Head of caudate nucleus (tissue), 42 donors: ENCODE measurements at places on chromosomes 5 and 9.

DNA sequence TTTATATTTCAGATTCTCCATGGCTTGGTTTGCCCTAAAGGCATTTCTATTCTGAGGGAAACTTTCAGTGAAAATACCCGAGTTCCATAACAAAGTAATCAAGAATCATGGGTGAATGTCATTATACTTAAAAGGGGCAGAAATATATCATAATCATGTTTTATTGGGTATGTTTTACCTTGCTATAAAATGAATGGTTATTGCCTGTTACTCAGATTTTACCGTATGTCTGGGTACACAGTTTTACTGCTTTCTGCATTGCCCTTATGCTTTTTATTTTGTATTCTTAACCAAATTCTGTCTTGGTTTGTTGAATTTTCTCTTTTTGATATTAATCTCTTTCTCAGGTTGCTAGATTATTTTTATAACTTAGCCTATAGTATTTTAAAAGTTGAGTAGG, 2.5 kb downstream of the GPR151 start:
- no peak for DNase-seq

DNA sequence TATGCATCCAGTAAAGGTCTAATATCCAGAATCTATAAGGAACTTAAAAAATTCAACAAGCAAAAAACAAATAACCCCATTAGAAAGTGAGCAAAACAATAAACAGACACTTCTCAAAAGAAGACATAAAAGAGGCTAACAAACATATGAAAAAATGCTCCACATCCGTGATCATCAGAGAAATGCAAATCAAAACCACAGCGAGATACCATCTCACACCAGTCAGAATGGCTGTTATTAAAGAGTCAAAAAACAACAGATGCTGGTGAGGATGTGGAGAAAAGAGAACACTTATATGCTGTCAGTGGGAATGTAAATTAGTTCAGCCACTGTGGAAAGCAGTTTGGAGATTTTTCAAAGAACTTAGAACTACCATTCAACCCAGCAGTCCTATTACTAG, 86.1 kb downstream of the WWC1 start:
- DNase-seq, result no peak

DNA sequence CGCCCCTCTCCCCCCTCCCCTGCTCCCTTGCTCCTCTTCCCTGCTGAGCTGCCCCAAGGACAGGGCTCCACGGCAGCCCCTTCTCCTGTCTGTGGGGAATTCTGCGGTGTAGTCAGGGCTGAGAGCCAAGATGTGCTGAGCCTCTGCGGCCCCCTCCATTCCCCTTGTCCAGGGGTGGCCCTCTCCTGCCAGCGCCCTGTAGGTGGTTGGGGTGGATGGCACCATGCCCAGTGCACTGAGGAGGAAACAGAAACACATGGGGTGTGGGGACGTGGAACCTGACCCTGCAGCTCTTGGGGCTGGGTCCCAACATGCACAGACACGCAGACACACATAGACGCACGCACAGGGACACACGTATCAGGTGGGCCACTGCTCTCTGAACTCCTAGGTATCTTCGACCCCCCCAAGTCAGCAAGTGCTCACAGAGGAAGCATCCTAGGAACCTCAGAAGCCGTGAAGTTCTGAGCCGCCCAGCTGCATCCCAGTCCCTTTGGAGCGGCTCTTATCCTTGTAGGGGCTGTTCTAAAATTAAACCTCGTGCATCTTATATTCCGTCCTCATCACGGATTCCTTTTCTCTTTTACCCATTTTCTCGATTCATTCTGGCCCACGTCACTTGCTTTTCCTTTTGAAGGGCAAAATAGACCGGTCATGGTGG, 64.8 kb downstream of the HMCN2 start:
- no peak for DNase-seq

DNA sequence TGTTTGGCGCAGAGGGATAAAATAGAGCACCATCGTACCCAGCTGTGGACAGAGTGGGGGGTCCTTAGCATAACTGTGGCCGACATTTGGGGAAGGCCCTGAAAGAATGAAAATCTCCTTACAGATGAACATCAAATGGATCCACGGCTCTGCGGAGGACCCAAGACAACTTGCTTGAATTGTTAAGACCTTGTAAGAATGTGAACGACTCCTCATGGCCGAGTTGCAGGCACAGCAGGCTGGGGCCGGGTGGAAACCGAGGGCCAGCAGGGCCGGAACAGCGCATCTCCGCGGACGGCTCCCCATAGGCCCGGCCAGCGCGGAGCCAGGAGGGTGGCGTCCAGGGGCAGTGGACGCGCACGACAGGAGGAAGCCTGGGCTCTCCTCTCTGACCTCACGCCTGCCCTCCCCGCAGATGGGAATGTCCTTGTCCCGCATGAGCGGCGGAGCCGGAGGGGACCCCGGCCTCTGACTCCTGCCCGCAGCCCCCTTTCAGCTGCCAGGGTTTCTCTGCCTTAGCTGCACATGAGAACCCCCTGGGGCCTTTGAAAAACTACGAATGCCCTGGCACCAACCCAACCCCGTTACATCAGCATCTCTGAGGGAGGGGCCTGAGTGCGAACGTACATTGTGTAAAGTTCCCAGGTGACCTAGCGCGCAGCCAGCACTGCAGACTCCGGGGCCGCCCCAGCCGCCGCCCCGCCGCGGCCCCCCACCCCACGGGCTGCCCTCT, 36.2 kb upstream of the PTCH1 start:
- DNase-seq, result no peak

- DNase-seq, result no peak
These were observed 211.6 kb downstream of the SLIT3 start for GRCh38 chr5:169089343-169089742.

DNA sequence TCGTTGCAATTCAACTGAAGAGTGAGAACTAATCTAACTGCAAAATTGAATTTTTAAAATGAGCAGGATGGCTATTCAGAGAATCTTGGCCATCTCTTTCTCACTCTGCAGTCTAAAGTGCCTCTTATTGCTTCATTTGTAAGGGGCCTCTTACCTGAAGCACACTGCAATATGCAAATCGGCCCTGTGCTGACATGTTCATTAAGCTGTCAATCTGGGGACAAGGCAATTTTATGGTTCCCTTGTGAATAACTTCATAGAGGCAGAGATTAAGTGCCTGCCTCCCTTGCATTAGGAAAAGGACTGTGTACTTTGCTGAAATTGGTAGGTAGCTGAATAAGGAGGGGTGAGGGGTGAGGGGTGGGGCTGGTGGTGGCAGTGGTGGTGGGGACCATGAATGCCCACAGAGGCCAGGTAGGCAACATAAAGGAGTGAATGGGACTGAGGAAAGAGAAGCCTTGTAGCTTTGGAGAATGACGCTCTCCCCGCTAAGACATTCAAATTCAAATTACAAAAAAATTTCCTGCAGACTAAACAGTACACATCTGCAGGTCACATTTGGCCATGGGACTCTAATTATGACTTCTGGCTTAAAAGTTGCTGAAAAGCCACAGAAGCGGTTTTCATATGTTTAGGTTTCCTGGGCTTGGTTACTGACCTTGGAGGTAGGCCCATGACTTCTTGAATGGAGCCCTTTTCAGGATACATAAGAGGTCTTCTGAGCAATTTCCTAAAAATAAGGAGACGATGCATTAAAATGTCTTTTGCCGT, 25.0 kb downstream of the TNFSF8 start:
- no peak for DNase-seq

GRCh38 chr9:131277287-131277909, 1.1 kb upstream of the FAM78A start:
- no peak for DNase-seq

GRCh38 chr9:135797507-135798262, 95.7 kb downstream of the KCNT1 start:
- DNase-seq, result peak; percentile 58

GRCh38 chr5:7186818-7187217, 209.1 kb upstream of the ADCY2 start:
- no peak for DNase-seq

DNA sequence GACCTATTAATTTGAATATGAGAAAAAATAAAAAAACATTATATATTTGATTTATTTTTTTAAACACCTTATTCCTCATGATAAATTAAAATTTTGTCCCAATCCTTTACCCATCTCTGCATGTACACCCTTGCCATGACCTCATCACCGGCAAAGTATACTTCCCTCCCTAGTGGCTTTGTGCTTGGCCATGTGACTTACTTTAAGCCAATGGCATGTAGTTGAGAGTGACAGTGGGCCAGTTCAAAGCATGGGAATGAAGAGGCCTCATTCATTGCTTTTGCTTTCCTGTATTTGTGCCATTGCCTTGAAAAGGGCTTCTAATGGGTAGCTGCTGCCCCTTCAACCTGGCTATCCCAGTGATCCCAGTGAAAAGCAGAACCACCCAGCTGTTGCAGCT, 31.2 kb downstream of the C9 start:
- DNase-seq, result no peak

DNA sequence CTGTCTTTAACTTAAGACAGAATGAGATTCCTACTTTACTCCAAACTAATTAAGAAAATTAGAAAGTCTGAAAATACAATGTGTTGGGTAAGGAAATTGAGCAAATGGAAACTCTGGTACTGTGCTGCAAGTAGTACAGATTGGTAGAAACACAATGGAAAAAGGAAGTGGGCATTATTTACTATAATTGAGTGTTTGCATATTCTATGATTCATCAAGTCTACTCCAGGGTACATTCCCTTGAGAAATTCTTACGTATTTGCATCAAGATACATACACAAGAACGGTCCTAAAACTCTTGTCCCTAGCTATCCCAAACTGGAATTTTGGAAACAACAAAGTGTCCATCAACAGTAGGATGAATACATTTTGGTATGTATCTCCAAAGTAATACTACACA, 123.5 kb upstream of the TARS1 start:
- no peak for DNase-seq

DNA sequence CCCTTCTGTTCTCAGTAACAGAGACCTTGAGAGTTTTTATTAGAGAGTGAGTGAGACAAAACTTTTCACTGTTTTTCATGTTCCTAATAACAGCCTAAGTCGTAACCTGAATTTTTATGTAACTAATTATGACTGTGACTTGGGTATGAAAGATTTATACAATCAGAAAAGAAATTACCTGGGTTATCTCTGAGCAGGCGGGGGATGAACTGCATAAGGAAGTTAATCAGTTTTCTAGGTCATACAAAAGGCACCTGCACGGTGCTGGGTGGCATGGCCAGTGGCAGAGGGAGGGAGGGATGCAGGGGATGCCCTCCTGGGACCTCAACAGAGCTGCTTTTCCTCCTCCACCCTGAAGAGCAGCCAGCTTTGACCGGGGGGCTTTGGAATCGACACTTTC, 219.8 kb downstream of the HSPA4 start:
- DNase-seq, result no peak

GRCh38 chr5:98700730-98701129, 72.7 kb upstream of the RGMB start:
- DNase-seq, result no peak

DNA sequence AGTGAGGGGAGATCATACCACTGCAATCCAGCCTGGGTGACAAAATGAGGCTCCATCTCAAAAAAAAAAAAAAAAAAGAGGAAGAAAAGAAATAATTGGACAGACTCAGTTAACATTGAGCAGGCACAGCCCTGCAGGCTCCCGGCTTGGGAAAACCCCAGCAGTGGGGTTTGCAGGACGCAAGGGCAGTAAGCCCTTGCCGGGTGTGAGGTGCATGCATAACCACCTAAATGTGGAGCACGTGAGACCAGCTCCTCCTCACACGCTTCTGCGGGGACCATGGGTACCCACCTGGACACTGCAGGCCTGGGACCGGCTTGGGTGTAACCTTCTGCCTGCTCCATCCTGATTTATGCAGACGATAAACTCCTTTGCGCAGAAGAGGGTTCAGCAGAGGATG, 4.8 kb upstream of the SLC6A18 start:
- DNase-seq, result no peak

- no peak for DNase-seq
These were observed 68.6 kb downstream of the NLN start for GRCh38 chr5:65790371-65791163.

DNA sequence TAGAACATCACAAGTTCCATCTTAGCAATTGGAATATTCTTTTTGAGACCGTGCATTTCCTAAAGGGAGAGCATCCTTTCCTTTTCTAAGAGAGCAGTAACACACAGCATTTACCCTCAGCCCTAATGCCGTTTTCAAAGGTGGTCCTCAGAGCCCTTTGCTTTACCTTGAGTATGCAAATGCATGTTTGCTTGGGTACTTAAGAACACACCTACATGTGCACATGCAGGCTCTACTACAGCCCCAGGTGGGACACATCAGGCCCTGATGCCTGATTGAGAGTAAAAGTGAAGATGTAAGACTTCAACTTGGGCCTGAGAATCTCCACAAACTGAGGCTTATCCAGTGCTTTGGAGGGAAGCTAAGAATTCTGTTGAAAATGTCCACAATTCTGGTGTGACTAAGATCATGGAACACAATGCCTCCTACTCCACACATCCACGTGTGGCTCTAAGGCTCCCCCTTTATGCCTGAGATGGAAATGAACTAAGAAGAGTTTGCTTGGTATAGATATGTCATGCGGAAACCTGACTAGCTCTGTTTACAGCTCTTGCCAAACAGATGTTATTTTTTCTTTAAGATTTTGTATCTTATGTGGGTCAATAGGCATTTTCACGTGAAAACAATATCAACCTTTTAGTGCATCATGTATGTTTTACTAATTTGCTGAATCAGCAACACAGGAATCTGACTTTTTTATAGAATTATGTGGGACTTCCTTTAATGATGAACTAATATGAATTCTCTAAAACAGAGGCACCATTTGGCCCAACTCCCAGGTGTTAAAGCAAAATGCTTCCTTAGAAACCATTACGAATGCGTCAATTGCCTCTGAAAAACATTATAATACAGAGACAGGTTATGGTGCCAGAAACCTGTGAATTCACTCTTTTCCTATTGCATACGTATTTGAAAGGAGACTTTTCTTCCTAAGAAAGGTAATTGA, 48.9 kb upstream of the SLC2A8 start:
- no peak for DNase-seq

DNA sequence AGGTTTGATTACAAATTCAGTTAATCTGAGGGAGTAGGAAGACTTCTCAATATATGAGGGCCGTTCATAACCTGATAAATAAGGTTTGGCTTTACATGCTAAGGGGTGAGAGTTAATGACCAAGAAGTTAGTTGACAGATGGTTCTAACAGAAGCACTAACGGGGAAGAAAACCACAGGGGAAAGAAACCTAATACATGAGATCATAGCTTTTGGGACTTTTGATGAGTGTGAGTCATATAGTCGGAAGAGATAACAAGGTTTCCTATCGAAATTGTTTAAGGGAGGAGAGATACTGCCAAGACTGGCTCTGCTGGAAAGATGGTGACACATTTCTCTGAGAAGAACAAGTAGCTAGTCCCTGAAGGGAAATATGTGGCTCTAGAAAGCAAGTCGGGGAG, 140.1 kb downstream of the COX7C start:
- no peak for DNase-seq
